ENCODE measurements at places on chromosomes 7 and 10. TPM values are rescaled to one million over a fixed set of nuclear protein-coding genes. Genes with fewer than 3 reads are reported as not detected.

The AKR1D1 gene
- polyA plus RNA-seq = 0.07 TPM

The OSBPL3 gene
- 19.5 TPM for polyA plus RNA-seq

DNA sequence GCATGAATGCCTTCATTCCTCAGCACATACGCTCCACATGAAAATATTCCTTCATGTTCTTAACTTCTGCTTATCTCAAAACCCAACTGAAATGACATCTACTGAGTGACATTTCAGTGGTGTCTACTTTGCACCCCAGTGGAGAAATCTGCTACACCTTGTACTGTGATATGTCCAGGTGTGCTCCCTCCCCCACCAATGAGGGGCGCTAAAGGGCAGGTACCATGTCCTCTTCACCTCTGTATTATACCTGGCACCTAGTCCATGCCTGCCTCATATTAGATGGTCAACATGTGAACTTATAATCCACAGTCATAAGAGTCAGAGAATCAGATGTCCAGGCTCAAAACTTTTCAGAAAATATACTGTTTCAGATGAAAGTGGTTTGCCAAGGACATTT, 2.1 kb downstream of the PAXIP1 start:
- DNase-seq = no peak

GRCh38 chr10:4214908-4215307, 429.9 kb upstream of the KLF6 start:
- no peak for DNase-seq

DNA sequence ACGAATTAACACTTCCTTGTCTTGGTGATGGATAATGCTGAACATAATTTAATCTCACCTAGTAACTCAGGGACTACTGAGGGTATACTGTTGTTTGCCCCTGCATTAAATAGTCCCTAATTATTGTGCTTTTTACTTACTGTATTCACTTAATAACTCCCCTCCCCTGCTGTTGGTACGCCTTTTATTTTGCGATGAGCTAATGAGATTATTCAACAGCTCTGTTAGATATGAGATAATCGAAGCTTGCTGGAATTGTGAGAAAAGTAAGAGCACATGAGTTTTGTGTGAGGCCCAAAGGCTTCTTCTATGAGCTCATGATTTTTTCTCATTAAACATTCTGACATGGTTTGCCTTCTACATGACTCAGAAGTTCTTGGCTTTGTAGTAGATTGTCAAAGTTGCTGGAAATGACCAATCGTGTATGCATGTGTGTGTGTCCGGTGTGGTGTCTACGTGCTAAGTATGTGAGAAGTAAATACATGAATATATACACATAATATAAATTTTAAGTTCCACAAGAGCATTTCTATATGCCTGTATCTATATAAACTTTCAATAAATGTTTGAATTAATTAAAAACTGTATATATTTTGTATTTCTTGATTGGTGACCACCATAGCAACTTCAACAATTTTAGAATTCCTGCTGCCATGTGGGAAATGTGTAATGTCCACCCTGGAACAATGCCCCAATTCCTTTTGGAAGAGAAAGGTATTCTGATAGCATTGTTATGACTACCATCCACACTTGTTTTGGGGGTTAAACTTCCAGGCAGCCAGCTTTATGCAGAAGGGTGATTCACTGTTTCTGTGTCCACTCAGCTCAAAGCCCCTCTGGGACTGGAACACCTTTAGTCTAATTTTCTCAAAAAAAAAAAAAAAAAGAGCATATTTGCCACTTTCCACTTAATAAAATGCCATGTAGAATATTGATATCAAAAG, 106.2 kb downstream of the SAMD9 start:
- no peak for DNase-seq

The VAX1 gene
- not detected for polyA plus RNA-seq

DNA sequence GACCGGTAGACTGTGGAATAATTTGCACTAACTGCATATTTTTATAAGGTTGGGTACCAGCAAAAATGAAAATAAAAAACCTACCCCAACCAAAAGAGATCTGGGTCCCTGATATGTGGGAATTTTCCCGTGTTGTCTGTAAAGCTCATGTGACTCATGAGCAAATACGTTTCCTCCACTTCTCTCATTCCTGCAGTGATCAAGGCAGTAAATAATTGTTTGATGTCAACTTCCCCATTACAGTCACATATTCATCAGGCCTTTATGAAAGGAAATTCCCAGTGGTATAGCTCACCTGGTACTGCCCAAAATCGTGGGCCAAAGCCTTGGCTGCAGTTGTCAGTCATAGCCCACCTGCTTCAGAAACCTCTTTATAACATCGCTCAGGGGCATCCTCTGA, 166.0 kb upstream of the ANK3 start:
- DNase-seq = no peak

GRCh38 chr10:48287417-48288391, 13.2 kb upstream of the FRMPD2 start:
- no peak for DNase-seq

The GALNT17 gene
- polyA plus RNA-seq = 6.0 TPM

GRCh38 chr7:126487728-126488442, 764.9 kb downstream of the GRM8 start:
- DNase-seq = no peak

The OR2A1 gene
- polyA plus RNA-seq = 0.79 TPM

DNA sequence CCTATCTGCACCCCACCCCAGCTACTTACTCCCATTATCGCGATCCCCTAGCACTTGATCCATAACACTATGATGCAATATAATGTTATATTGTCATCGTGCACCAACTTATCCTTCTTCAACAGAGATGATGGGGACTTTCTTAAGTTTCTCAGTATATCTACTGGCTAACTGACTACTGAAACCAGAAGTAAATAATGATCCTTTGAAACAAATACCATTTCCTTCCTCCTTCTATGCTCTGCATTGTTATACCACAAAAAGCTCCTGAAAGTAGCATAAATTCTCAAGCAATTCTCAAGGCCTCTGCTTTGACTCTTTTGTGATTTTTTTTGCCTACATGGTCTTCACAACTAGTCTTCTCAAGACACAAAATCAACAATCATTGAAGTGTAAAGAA, 68.9 kb downstream of the HTR7 start:
- no peak for DNase-seq

Data from right renal pelvis (tissue), 4 donors.